ENCODE measurements at places on chromosomes 1 and 21.

- no peak for DNase-seq
Measured at GRCh38 chr1:86997538-86997937, 83.1 kb downstream of the HS2ST1 start.

GRCh38 chr1:2974701-2975301 is 46.5 kb upstream of the ACTRT2 start:
- DNase-seq = no peak

DNA sequence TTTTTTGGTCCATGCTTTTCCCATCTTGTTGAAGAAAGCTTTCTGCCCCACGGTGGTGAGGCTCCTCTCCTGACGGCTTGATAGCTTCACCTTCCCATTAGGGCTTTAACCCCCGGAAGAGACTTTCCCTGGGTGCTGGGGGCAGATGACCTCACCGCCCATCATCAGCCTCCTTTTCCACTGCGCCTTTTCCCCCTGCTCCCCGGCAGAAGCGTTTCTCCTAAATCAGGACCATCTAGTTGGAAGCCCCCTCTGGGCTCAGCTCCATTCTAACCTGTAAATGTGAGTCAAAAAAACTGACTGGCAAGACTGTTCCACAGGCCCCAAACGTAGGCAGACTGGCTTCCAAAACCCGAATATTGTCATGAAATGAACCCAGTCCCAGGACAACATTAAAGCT is 6.7 kb downstream of the POFUT2 start:
- DNase-seq = no peak

DNA sequence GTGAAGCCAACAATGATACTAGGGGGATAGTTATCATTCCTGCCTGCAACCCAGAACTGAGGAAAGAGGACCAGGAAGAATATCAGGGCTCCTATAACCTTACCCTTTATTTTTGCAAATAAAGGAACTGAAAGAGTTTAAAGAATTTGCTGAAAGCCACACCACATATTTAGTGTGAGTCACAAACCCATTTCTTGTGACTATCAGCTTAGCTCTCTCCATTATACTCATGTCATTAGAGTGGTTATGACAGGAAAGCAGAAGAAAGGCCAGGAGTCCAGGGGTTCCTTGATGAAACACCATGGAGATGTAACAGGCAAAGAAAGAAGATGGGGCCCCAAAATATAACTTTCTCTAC is 141.1 kb upstream of the SAMSN1 start:
- no peak for DNase-seq

DNA sequence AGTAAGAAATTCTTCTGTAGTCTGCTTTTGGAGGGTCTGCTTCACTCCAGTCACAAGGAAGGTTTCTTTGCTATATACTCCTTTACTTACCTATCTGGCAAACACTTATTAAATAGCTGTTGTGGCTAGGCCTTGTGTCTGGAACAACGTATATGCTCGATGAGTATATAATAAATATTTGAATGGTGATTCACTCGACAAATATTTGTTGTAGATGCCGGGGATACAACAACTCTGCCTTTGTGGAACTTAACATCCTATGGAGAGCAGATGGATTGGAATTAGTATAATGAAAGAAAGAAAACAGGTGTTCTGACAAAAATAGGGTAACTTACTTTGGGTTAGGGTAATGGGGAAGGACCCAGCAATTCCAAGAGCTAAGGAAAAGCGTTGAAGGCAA is 31.1 kb downstream of the KPNA6 start:
- no peak for DNase-seq

DNA sequence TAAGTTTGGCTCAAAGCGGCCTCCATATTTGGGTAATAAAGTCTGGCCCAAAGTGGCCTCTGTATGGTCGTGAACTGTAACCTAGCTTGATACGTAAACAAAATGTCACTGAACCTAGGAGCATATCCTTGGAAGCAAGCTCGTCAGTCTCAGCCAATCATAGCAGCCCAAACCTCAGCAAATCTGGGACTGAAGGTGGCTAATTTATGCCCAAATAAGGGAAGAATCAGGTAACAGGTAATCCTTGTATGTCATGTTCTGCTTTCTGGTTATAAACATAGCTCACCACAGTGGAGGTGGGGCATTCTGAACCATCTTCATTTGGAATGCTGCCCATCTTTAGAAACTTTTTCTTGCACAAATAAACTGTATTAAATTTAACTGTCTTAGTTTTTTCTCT is 281.1 kb downstream of the TTLL7 start:
- no peak for DNase-seq

DNA sequence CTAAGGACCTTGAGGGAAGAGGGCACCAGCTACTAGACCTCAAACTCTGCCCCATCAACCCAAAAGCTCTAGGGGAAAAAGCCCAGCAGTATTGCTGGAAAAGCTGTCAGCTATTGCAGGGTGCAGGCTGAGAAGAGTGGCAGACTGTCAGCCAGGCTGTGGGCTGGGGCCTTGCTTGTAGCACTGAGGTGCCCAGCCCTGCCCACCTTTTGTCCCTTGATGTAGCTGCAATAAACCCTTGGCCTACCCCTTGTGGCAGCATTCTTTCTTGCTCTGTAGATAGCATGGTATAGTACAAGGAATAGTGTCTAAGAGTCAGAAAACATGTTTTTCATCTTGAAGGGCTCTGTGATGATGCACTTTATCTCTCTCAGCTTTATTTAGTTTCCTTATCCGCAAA is 39.4 kb downstream of the CDC14A start:
- DNase-seq = no peak

DNA sequence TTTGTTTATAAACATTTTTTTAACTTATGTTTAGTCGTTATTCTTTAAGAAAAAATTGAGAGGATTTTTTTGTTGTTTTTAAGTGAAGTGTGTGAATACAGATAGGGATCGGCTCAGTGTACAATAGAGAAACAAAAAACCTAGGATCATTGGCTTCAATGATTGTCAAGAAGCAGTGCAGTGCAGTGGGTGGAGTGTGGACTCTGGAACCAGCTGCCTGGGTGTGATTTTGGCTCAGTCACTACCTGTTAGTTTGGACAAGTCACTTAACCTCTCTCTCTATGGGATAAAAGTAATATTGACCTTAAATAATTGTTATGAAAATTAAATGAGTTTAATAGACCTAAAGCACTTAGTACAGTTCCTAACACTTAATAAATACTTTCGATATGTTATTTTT is 41.3 kb downstream of the SCCPDH start:
- no peak for DNase-seq

GRCh38 chr1:4616831-4617465 is 37.5 kb upstream of the AJAP1 start:
- no peak for DNase-seq

- DNase-seq = no peak
Measured at GRCh38 chr1:34002810-34003209, 138.9 kb downstream of the HMGB4 start.

- no peak for DNase-seq
Measured at GRCh38 chr1:116122955-116123757, 12.0 kb downstream of the MAB21L3 start.

GRCh38 chr1:17308593-17308992 is 596 bp downstream of the PADI4 start:
- DNase-seq = no peak

GRCh38 chr1:179121159-179121938 is 39.5 kb downstream of the TOR3A start:
- no peak for DNase-seq

DNA sequence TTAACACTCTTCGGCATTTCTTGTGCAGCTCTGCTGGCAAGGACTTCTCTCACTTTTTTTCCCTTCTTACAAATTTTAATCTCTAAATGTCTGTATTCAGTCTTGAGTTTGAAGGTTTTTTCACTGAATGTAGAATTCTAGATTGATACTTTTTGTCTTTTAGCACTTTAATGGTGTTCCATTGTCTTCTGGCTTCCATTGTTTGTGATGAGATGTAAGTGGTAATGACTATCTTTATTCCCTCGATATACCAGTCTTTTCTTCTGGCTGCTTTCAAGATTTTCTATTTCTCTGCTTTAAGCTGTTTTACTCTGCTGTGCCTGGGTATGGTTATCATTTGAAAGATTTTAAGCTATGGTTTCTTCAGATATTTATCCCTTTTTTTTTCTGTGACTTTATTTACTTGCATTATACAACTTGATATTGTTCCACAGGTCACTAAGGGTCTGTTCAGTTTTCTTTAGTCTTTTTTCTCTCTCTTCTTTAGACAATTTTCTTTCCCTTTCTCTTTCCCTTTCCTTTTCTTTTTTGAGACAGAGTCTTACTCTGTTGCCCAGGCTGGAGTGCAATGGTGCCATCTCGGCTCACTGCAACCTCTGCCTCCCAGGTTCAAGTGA is 35.8 kb downstream of the DYRK1A start:
- no peak for DNase-seq

DNA sequence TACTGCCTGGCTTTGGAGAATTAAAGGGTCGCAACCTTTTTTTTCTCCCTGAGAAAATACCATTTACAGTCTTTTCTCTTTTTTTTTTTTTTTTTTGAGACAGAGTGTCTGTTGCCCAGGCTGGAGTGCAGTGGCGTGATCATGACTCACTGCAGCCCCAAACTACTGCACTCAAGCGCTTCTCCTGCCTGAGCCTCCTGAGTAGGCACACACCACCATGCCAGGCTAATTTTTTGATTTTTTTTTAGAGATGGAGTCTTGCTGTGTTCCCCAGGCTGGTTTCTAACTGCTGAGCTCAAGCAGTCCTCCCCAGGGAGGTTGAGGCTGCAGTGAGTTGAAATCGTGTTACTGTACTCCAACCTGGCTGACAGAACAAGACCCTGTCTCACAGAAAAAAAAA is 24.6 kb downstream of the UBE4B start:
- DNase-seq = no peak

DNA sequence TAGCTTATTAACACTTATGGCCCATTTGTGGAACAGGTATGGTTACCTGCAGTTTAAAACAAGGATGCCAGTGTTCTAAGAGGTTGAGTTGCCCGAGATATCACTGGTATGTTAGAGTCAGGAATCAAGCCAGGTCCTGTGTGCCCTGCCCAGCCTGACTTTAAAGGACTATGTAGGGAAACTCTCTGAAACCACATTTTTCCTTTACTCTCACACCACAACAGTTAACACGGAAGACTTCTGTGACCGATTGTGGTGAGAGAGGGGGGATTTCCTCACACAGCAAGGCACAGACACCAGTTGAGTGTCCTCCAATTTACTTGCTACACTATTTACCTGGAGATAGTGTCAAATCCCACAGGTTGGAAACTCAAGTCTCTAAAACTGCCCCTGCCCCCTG is 47.8 kb downstream of the UCK2 start:
- no peak for DNase-seq

GRCh38 chr1:169091480-169091941 is 15.0 kb upstream of the ATP1B1 start:
- no peak for DNase-seq

DNA sequence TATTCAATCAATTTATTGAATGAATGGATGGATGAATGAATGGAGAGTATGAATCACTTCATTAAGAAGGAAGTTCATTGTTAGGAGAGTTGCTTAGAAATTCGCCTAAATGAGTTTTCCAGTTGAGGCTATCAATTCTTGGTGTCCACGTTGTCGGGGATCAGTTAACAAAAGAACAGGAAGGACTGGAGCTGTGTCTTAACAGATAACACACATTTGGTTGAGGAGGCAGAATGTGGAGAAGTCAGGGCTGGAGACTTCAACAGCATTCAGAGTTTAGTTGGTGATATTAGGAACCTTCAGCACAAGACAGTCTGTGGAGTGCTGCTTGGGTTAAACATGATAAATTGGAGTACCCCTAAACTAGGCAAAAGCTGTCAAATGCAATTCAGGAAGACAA is 33.7 kb downstream of the ZBTB18 start:
- DNase-seq = no peak

GRCh38 chr21:46409641-46410406 is 48.9 kb upstream of the DIP2A start:
- DNase-seq = no peak

- no peak for DNase-seq
Measured at GRCh38 chr1:51734896-51735745, 118.2 kb downstream of the OSBPL9 start.

DNA sequence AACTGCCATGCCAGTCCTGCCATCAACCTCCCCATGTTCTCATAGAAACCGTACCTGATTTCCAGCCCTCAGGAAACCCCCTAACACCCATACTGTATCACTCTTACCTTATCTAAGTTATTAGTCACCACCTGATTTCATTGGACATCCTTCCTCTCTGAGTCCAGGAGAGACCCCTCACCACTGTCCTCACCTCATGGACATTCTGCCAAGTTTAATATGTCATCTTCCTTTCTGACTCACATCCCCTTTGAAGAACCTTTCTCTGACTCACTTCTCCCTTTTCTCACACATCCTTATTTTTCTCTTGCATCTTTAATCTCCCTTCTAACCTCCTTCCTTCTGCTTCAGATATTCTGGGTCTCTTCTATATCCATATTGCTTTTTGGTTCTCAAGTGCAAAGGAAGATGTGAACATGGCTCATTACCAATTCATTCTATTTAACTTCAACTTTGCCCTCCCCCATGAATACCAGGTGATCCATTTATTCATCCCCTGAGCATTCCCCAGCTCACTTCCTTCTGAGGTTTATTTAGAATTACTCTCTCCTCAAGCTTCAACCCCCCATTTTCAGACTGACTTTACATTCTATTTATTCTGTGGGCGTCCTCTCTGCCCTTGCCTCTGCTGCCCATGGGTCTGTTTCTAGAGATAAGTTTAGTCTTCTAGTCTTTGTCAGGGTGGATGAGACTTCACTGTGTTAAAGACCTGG is 206.8 kb upstream of the ESRRG start:
- DNase-seq = no peak

DNA sequence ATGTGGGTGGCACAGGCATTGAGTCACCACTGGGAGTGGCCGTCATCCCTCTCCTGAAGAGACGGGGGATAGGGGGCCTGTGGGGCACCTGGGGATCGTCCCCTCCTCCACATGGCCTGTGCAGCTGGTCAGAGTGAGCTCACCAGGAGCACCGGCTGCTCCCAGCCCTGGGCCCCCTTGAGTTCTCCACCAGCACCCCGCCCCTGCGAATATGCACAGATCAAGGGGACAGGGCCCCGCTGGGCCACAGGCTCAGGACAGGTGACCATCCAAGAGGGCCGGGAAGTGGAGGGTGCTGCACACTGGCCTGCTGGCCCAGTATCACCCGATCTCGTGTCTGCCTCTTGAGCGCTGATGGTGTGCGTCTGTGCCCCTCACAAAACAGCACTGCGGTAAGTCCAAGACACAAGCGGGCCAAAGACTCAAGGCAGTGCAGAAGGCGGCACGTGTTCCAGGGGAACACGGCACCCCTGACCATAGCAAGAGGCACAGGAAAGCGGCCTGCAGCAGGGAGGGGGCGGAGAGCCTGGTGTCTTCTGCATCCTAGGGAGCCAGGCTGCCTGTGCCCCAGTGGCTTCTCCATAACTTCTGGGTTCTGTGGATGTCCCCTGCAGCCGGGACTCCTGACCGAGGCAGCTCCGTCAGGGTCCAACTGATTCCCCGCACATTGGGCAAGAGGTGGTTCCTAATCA is 18.1 kb upstream of the TSPEAR start:
- DNase-seq = no peak

- DNase-seq = no peak
Measured at GRCh38 chr1:24801176-24801575, 55.9 kb downstream of the CLIC4 start.

All from omental fat pad (tissue), 4 donors.